GM13976 (cell line): ENCODE measurements at places on chromosomes 7 and 10.

DNA sequence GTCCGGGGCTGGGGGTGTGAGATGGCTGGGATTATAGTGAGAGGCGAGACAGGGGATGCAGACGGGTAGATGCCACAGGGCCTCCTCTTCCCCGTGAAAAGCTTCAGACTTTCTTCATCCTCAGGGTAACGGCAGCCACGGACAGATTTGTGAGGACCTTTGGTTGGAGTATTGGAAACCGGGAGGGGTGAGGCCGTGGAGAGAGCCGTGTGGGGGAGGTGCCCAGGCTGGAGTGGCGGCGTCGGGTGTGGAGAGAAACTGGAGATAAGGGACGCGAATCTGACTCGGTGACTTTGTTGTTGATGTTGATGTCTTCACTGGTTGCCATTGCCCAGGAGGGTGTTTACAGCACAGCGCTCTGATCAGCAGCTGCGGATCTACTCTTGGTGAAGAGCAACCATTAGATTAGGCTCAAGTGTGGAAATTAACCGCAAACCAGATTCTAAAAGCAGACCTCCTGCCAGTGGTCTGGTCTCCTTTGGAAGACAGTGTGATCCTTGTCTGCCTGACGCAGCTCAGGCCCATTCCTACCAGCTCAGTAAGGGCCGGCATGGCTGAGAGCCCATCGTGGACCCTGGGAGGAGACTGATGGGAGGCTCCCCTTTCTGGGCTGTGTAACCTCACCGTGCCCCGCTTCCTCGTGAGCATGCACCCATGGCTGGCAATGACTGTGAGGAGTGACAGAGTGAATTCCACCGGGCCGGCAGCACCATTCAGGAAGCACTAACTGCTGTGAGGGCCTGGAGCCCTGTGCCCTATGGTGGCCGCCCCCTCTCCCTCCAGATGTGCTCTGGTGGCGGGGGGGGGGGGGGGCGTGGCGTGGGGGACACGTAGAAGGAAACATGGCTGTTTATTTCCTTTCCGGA is 90.3 kb downstream of the INPP5A start:
- DNase-seq = no peak

- no peak for DNase-seq
These were observed 1.0 kb upstream of the VENTX start for GRCh38 chr10:133236401-133237240.

GRCh38 chr10:56622335-56622973 is 261.4 kb upstream of the ZWINT start:
- peak; percentile 18 for DNase-seq

GRCh38 chr10:52752801-52753445 is 19.7 kb downstream of the MBL2 start:
- no peak for DNase-seq

DNA sequence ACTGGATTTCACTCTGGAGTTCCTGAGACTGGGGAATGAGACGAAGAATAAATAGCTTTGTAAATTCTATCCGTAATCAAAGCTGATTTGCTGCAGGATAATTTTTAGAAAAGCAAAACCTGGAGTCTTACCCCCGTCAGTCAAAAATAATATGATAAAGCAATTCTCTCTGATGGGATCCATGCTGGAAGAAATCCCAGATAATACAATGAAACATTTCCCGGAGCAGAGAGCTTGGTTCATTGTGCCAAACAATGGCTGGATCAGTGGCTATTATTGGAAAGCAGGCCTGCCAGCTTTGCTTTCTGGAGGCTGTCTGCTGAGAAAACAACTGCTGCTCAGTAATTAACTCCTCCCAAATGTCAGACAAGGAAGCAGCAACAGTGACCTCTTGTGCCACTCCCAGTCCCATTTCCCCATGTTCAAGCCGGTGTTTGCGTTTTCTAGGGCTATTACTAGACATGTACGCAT is 609.4 kb upstream of the PCDH15 start:
- DNase-seq = no peak

DNA sequence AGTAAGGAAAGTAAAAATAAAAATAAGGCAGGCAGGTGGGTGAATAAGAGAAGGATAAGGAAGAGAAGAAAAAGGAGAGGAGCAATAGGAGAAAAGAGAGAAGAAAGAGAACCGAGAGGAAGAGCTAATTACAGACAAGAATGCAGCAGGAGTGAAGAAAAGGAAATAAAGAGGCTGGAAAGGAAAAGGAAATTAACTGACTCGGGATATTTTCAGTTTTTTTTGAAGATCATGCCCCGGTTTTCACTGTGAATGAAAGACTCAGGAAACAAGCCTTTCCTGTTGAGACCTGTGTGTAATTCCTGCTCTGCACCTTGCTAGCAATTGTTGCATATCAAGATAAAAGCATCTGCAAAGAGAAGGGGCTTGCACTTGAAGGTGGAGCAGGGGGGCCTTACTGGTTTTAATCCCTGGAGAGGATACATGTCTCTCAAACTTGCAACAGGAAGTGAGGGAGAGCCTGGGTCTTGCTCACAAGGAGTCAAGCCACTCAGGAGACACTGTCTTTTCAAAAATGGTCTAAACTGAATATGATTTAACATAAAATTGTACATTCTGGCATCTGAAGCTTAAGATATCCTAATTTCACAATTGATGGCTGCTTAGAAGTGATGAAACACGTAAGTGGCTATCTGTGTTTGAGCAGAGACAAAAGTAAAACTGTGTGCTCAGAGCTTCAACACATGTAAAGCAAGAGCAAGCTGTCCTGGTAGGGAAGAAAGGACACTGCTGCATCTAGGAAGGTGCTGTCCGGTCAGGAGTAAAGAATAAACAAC is 157.6 kb downstream of the FAM107B start:
- no peak for DNase-seq

DNA sequence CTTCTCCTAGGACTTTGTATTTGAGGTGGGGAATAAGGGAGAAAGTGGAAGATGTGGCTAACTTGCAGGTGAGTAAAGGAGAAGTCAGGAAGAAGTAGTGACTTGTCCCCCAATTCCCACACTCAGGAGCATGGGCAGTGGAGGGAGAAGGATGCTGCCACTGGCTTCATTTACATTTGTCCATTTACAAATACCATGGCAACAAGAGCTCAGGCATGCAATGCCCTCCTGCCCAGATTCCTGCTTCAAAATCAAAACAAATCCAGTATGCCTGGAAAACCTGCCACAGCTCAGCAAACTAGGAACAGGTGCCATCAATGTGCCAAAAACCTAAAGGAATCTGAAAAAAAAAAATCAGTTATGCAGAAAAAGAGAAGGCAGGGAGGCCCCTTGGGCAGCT is 139.9 kb downstream of the KCNMA1 start:
- DNase-seq = no peak

DNA sequence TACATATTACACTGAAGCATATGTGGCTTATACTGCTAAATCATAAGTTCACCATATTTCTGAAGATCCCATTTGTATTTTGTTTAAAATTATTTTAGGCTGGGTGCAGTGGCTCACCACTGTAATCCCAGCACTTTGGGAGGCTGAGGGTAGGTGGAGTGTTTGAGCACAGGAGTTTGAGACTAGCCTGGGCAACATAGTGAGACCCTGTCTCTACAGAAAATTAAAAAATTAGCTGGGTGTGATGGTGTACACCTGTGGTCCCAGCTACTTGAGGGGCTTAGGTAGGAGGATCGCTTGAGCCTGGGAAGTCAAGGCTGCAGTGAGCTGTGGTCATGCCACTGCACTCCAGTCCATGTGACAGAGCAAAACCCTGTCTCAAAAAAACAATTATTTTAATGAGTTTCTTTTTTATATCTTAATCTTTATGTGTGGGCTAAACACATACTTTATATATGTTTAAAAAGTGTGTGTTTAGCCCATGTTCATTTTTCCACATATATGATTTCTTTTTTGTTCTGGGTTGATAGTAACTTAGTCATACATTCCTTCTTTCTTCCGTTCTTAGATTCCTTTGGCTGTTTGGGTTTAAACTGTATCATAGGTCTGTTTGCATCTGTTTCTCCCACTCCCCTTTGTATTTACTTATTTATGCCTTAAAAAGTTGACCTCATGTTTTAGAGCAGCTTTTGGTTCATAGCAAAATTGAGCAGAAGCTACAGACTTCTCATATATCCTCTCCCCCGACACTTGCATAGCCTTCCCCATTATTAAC is 33.5 kb downstream of the RSBN1L start:
- no peak for DNase-seq

DNA sequence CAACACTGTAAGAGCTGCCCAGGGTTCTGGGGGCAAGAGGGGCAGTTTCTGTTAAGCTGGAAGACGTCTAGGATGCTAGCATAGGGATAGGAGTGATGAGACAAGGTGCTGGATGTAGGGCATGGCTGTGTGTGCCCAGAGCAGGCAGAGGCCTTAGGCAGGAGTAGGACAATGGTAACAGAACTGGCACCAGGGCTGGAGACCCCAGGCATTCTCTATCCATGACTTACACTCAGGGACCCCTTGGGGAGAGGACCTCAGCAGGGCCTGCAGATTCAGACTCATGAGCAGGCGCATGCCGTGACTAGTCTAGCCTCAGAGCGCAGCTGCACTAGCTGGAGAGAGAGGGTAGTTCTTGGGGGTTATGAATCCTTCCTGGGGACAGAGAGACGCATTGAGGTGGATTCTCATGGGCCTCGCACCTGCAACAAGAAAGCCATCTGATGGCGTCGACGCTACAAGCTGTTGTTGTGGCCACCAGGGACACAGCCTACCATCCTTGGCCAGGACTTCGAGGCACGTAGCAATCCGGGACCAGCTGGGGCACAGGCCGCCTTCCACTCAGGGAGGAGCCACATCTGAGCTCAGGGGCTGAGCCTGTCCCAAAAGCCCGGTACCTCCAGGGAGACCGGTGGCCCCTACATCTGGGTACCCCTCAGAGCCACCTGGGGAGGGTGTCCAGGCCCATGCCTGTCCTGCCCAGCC is 474.1 kb downstream of the PTPRN2 start:
- no peak for DNase-seq

DNA sequence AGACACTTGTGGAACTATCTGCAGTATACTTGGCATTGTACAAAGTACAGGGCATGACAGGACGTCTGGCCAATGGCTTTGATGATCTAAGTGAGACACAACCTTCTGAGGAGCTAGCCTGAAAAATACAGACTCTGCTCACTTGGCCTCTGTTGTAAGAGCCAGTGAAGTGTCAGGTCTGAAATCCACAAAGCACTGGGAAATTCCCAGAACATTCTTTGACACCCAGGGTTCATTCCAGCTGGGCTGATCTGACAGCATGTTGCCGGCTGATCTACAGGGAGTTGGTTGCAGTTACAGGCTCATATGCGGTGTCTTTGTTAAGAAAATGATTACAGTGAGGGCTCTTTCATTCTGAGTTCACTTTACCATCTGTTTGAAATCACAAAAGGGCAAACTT is 354.6 kb downstream of the PHF14 start:
- DNase-seq = no peak

DNA sequence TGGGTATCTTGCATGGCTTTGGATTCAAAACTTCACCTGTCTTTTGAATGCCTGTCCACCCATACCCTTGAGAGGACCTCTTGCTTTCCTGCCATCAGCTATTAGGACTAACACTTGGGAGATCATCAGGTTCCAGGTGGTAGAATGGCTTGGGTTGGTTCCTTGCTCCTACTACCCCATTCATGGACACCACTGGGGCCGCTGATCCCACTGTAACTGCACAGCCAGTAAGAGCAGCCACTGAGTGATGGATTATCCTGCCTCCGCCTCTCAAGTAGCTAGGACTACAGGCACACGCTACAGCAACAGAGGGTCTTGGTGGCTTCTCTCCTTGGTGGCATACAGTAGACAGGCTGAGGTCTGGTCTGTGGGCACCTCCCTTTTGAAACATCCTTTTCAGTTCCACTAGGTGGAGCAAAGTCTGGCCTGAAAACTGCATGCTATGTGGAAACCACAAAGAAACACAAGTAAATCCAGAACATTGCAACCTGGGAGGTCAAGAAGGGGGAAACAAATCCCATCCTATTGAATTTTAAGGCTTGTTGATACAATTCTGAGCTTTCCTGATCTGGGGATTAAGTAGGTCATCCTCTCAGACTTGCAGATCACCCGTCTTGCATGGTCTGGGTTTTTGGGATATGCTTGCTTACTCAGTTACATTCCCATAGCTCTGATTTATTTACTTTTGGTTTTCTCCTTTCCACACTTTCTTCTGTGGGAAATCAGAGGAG is 9.4 kb downstream of the WBP1L start:
- peak; percentile 50 for DNase-seq

GRCh38 chr7:85883-86515 is 106.4 kb upstream of the FAM20C start:
- DNase-seq = no peak

GRCh38 chr10:35225204-35225603 is 98.6 kb downstream of the CREM start:
- DNase-seq = no peak

- no peak for DNase-seq
These were observed 216.0 kb downstream of the GPAM start for GRCh38 chr10:111967547-111967946.

- no peak for DNase-seq
These were observed 364.8 kb upstream of the IGFBP3 start for GRCh38 chr7:46285878-46286277.

- DNase-seq = no peak
These were observed 103.6 kb downstream of the VIPR2 start for GRCh38 chr7:159040912-159041711.

DNA sequence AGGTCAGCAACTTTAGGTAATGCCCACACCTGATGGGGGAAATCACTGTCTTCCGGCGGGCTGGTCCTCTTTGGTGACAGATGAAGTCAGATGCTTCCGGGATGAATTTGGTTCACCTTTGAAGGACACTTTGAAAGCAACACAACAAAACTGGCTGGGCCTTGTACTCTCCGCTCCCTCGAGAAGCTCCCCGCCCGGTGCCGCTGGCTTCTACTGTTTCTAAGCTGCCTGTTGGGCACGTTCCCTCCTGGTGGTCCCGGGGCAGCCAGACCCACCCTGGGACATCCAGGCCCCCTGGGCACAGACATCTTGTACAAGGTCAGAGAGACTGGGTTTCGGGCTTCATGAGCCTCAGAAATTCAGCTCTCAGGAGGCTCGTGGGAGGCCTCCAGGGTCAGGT is 452.3 kb downstream of the DNAJB6 start:
- DNase-seq = no peak

DNA sequence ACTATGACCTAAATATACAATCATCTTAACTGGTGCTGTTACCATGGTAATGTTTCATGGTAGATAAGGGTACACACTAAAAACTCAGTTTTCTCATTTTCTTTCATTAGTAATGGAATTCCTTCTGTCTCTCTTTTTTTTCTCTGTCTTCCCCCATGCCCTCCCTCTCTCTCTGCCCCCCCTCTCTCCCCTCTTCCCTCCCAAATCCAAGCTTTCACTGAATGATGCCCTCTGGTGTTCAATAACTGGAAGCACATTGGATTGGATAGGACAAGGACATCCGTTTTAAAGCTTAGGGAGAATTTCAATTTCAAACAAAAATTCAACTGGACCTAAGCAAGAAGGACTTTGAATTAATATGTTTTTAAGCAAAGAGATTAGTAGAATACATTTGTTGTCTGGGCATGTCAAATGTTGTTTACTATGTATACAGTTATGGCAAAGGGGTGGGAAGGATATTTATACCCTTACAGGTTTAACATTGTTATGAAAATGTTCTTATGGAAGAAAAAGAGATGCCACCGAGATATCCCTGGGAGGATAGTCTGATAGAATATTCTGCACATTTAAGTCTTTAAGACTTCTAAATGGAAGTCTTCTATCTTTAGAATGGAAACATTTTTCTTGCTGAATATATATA is 6.1 kb downstream of the CHRM2 start:
- no peak for DNase-seq

GRCh38 chr10:38007551-38007950 is 2.9 kb upstream of the ZNF33A start:
- DNase-seq = no peak
